Stimulated activated CD8-positive, alpha-beta memory T cell treated with anti-CD3 and anti-CD28 coated beads, Interleukin-7, amount 100 ng/mL, for 1 hour (primary cell): ENCODE measurements at places on chromosomes 12 and 14.

GRCh38 chr14:75252254-75252837 is 26.3 kb upstream of the FOS start:
- no peak for DNase-seq

DNA sequence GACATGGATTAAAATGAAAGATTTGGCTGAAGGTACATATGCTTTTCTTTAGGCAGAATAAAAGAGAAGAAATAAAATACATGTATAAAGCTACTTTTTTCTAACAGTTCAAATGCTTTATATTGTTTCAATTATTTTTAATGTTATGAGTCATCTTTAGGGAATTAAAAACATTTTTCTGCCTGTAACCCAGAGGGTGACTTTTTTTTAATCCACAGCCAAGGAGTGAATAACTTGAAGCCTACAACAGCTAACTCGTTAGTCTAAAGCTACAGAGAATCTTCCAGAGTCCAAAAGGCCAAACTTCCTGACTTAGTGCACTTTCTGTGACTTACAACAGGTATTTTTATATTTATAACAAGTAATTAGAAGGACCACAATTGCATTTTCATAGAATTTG is 151.6 kb downstream of the SEC23A start:
- DNase-seq: no peak

- DNase-seq: no peak
Observed at GRCh38 chr14:52220924-52221811, 46.3 kb upstream of the PTGDR start.

DNA sequence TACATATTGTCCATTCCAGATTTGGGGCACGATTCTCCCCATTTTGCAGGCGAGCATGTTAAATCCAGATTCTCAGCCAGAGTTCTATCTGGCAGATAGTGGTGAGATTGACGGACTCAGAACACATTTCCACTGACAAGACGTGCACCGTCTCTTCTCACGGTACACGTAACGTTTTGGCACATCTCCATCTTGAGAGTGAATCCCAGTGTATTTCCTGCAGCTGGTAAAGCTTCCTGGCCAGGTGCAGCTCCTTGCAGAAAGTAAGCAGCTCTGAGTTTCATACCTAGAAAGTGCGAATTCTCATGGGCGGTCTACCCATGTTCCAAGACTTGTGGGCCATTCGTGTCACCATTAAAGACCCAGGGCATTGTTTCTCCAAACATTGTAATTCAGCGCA is 102.6 kb downstream of the TSPAN9 start:
- DNase-seq: no peak

GRCh38 chr12:65464930-65465329 is 186.4 kb downstream of the MSRB3 start:
- DNase-seq: no peak

DNA sequence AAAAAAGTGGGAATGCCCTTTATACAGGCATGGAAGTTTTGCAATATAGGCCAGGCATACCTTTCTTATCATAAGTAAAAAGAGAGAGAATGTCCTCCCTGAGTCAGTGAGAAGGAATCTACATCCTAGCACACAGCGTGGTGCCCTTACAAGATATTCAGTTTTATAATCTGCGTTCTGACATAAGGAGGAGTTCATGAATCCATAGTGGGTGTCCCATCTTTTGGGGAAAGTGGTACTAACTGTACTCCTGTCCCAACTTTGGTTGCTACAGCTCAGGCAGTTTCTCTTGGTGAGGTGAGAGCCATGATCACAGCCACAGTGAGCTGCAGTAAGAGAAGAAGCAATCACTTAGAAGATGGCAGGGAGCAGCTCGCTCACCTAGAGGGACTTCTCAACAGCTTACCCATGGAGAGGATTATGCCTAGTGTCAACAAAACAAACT is 332.9 kb downstream of the BCAT1 start:
- no peak for DNase-seq

DNA sequence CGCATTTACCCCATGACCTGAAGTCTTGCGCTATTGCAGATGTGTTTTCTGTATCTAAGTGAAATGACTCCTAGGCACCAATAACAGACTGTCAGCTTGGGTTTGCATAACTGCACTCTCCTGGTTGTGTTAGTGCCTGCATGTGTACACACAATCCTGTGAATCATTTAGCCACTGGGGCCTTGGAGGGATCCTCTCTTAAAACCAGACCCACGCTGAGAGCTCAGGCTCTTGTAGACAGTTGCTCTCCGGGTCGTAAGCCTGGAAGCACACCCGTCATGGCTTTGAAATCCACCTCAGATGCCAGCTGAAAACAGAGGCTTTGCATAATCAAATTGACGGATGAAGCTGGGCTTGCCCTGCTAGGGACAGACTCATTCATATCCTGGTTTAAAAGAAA is 79.2 kb upstream of the RBM19 start:
- no peak for DNase-seq

GRCh38 chr12:31855427-31855826 is 103.8 kb upstream of the RESF1 start:
- no peak for DNase-seq

DNA sequence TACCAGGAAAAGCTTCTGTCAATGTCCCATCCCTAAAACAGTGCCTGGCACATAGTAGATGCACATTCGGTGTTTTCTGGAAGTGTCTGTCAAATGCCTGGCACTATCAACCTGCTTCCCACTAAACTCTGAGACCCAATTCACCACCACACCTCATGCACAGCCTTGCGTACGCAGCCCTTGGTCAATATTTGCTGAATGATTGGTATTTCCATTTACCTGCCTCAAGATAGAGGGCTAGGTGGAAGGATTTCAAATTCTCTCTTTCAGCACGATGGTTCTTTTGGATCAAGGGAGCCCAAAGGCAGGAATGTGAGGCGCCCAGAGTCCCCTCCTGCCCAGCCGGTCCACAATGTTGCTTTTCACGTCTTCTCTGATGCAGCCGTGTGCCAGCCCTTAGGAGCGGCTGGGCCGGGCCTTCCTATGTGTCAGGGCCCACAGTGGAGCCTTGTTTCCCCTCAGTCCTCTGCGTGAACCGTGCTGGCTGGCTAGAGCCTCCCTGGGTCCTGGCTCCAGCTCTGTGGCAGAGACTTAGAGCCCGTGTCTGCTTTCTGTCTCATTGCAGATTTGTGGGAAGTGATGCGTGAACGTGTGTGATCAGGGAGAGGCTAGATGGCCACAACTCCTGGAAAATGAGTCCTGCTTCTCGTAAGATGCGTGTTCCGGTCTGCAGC is 99.9 kb upstream of the RFLNA start:
- no peak for DNase-seq

DNA sequence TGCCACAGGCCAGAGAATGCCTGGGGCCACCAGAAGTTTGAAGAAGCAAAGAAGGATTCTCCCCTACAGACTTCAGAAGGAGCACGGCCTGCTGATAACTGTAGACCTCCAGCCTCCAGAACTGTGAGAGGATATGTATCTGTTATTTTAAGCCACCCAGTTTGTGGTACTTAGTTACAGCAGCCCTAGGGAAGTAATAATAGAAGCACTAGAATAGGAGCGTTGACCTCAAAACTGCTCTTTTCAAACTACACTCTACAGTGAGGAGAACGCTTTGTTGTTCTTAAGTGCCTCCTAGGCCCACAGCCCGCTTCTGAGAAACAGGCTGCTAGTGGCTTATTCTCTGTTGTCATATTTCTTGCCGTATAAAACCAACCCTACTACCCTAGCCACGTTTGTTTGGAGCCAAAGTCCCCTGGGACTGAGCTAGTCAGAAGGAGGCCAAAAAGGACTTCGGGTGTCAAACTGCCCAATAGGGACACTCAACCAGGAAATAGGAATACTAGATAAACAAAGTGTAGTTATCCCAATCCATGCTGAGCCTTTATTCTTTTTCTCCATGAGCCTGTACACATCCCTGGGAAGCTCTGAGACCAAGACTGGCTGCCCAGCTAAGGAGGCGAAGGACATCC is 38.5 kb upstream of the FRS2 start:
- no peak for DNase-seq

GRCh38 chr14:61101803-61102548 is 120.9 kb downstream of the SLC38A6 start:
- no peak for DNase-seq

DNA sequence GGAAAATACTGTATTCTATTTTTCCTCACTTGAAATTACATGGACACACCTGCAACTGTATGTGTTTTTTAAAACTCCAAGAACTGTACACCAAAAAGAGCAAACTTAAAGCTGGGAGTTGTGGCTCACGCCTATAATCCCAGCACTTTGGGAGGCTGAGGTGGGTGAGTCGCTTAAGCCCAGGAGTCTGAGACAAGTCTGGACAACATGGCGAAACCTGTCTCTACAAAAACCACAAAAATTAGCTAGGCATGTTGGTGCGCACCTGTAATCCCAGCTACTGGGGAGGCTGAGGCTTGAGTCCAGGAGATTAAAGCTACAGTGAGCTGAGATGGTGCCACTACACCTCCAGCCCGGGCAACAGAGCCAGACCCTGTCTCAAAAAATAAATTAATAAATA is 95.9 kb downstream of the SINHCAF start:
- no peak for DNase-seq

- no peak for DNase-seq
Observed at GRCh38 chr12:100953217-100953616, 158.6 kb downstream of the ANO4 start.

GRCh38 chr14:31270196-31270772 is 62.7 kb upstream of the HECTD1 start:
- DNase-seq: no peak

GRCh38 chr14:45467023-45467422 is 214.0 kb upstream of the MIS18BP1 start:
- DNase-seq: no peak

- DNase-seq: no peak
Observed at GRCh38 chr12:76460807-76461206, 98.8 kb downstream of the OSBPL8 start.

DNA sequence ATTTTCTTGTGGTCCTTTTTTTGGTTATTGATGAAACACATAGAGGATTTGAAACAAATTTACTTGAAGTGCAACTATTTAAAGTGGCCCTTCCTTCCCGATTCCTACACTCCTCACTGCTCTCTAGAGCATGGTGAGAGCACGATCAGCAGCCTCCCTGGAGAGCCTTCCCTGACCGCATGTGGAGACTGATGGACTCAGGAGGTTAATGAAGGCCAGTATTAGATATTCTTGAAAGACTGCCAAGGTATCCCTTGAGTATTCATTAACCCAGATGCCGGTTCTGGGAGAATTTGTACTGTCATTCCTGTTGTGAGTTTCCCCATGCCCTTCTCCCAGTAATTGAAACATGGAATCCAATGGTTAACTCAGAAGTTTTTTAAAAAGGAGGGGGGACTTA is 102.8 kb upstream of the FGD4 start:
- no peak for DNase-seq

GRCh38 chr12:122518908-122519307 is 7.8 kb downstream of the RSRC2 start:
- DNase-seq: no peak

- no peak for DNase-seq
Observed at GRCh38 chr12:27210187-27210586, 33.9 kb upstream of the STK38L start.

- DNase-seq: no peak
Observed at GRCh38 chr12:79451365-79451764, 239.4 kb downstream of the PAWR start.

DNA sequence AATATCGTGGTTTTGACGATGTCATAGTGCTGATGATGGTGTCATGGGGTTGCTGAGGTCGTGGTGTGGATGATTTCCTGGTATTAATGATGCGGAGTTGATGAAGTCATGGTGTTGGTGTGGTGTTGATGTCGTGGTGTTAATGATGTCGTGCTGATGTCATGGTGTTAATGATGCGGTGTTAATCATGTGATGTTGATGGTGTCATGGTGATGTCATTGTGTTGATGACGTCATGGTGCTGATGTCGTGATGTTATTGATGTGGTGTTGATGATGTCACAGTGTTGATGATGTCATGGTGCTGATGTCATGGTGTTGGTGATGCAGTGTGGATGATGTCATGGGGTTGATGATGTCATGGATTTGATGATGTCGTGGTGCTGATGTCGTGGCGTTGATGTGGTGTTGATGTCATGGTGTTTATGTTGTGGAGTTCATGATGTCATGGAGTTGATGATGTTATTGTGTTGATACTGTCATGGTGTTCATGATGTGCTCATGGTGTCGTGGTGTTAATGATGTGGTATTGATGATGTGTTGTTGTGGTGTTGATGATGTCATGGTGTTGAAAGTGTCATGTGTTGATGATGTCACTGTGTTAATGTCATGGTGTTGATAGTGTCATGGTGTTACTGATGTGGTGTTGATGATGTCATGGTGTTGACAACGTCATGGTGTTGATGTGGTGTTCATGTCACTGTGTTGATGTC is 48.5 kb upstream of the RIMBP2 start:
- DNase-seq: no peak

- DNase-seq: no peak
Observed at GRCh38 chr14:62673014-62673755, 372.1 kb downstream of the KCNH5 start.

GRCh38 chr14:24259282-24260025 is 3.5 kb downstream of the TGM1 start:
- DNase-seq: no peak

DNA sequence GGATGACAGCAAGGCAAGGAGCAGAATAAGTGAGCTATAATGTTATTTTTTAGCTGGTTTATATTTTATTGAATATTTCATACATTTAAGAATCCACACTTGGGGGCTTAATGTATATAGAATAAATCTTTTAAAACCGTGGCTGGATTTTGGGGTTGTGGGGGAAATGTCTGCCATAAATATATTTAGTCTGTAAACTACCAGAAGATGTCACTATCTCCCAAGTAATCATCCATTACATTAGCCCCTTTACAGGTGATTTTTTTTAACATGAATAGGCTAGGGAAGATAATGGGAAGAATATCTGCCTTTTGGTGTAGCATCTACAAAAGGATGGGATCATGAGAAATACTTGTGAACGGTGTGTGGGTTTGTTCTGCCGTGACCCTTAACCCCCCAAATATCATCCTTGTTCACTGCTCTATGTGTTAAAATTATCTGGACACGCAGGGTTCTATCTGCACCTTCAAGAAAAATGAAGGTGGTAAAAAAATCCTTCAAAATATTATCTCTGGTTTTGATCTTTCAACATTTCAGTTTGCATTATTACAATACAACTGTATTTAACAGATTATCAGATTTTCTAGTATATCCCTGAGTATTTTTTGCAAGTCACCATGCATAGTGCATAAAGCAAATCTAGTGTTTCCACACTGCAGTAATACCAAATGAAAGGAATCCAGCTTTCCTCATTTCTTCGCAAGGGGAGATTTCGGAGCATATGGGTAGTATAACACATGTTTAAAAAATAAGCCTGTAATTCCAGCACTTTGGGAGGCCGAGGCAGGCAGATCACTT is 8.0 kb upstream of the SLC17A8 start:
- DNase-seq: no peak

- no peak for DNase-seq
Observed at GRCh38 chr12:74537126-74537706, 419 bp upstream of the ATXN7L3B start.

DNA sequence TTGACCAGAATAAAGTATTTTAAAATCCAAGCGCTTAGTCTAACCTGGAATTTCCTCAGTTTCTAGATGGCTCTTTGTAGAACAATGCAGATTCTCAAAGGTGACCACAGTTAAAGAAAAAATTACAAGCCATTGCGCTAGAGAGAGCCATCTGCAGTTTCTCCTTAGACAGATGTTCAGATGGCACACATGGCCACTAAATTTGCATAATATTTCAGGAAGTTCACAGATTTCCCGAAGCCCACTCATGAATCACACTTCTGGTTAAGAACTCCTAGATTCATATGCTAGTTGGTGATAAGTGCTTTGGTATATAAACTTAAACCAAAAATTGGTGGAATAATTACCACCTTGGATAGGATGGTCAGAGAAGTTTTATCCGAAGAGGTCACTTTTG is 749 bp downstream of the AKAP3 start:
- no peak for DNase-seq

- DNase-seq: no peak
Observed at GRCh38 chr12:24530689-24531088, 418.2 kb downstream of the BCAT1 start.
